Central memory CD4-positive, alpha-beta T cell (primary cell): ENCODE measurements at places on chromosomes 16 and 17.

DNA sequence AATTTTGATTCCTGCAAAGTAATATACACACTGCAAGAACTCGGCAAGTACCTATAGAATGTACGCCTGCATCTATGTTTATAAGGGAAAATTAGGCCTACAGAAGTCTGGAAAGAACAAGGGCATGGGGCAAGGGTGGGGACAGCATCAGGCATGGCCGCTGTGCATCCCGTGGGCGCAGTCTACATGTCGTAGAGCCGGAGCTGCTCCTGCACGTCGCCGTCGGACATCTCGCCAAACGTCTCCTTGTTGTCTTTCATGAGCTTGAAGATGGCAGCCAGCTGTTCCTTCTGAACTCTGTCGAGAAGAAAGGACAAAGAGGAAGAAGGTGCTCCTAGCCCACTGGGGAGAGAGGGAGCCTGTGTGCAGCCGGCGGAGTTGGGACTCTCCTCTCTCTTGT lies 33.4 kb downstream of the MXRA7 start:
- no peak for DNase-seq

DNA sequence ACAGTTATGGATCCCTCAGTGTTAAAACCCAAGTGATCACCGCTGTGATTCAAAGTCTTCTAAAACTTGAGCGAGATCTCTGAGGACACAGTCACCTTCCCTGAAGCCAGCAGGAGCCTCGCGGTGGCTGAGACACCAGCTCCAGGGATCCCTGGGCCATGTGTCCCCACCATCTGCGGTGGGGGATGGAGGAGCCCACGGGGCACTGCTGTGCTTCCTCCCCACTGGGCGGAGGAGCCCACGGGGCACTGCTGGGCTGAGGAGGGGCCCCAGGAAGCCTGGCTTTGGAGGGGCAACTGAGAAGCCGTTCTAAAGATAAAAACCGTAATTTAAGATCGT lies 65.7 kb upstream of the METRNL start:
- DNase-seq, result no peak

GRCh38 chr16:17773698-17774101 lies 302.9 kb upstream of the XYLT1 start:
- no peak for DNase-seq

GRCh38 chr17:48553826-48554225 lies 8.9 kb upstream of the HOXB2 start:
- DNase-seq, result no peak

DNA sequence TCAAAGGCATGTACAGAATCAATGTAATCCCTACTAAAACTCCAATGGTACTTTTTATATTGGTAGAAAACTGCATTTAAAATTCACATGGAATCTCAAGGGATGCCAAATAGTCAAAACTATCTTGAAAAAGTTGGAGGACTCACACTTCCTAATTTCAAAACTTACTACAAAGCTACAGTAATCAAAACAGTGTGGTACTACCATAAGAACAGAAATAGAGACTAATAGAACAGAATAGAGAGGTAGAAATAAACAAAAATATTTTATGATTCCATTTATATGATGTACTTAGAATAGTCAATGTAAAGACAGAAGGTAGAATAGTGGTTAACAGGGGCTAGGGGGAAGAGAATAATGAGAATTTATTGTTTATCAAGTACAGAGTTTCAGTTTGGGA lies 8.8 kb downstream of the TRIM37 start:
- DNase-seq, result no peak

GRCh38 chr16:78137179-78137578 lies 37.7 kb downstream of the WWOX start:
- DNase-seq, result no peak

GRCh38 chr16:31474173-31474714 lies 2.3 kb downstream of the TGFB1I1 start:
- no peak for DNase-seq

GRCh38 chr17:66373944-66374817 lies 71.8 kb downstream of the PRKCA start:
- peak; percentile 72 for DNase-seq

- no peak for DNase-seq
Observed at GRCh38 chr16:86205521-86206245, 304.6 kb upstream of the FOXF1 start.

GRCh38 chr17:4958102-4958501 lies 7.2 kb downstream of the ENO3 start:
- no peak for DNase-seq

DNA sequence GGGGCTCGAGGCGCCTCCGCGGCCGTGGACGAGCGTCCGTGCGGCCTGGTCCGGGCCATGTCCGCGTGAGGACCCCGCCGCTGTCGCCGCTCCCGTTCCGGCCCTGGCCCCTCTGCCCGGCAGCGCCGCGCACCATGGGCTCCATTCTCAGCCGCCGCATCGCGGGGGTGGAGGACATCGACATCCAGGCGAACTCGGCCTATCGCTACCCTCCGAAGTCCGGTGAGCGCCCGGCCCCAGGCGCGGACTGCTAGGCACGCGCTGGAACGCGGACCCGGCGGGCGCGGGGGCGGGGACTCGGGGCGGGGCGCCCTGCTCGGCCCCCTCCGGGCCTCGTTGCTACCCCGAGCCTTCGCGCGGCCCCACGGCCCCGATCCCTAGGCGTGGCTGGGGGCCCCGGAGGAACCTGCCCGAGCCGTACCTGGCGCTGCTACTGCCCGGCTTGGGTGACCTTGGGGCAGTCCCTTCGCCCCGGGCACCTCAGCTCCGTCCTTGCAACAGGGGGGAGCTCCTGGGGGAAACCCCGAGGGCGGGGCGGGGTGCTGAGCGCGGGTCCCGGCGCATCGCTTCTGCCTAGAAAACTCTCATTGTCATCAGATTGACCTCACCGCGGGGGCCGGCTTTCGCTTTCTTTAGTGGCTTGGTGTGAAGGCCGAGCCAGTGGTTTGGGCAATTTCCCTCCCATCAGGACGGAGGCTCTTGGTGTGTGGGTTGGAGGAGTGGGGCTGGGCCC lies 367 bp downstream of the MGRN1 start:
- peak; percentile 51 for DNase-seq

GRCh38 chr17:82917699-82918345 lies 78.0 kb upstream of the ZNF750 start:
- DNase-seq, result peak; percentile 14

GRCh38 chr16:66918803-66919568 lies at the start of gene CDH16:
Gene CDH16 (minus strand): TSS chr16:66918885. CDS start chr16:66918065, 820 bp downstream.
- DNase-seq, result no peak

- DNase-seq, result no peak
Observed at GRCh38 chr16:57824888-57825287, 22.6 kb upstream of the KIFC3 start.

GRCh38 chr16:27515874-27516353 lies 33.8 kb downstream of the GTF3C1 start:
- no peak for DNase-seq

GRCh38 chr17:58421711-58422110 lies 4.4 kb upstream of the RNF43 start:
- DNase-seq, result no peak

GRCh38 chr16:46954562-46954961 lies 18.9 kb downstream of the DNAJA2 start:
- DNase-seq, result no peak

GRCh38 chr16:5506021-5506420 lies 408.4 kb upstream of the EEF2KMT start:
- DNase-seq, result no peak

DNA sequence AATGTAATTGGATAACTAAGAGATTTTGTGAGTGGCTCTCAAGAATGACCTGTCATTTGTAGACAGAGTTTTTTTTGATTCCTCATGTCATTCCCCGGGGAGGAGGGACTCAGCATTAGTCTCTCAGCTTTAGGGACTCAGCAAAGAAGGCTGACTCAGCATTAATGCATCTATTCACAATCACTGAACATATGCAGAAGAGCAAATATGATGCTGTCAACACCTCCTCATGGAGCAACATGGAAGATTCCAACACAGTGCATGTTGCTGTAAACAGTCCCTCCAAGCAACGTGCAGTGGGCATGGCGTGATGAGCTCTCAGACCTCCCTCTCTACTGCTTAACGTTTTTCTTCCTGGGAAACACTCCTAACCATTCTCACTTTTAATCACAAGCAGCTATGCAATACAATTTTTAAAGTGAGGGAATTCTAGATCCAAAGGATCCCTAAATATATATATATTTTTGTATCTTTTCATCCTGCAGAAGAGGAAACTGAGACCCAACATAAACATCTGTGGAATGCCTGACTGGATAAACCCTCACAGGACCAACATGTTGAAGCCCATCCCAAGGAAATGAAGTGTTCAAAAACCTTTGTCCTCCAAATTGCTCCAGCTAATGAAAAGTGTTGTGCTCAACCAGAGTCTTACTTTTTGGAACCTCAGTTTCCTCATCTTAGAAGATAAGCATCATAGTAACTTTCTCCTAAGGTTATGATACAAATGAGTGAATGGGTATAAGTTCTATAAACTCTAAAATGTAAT lies 38.9 kb downstream of the TMEM100 start:
- no peak for DNase-seq

DNA sequence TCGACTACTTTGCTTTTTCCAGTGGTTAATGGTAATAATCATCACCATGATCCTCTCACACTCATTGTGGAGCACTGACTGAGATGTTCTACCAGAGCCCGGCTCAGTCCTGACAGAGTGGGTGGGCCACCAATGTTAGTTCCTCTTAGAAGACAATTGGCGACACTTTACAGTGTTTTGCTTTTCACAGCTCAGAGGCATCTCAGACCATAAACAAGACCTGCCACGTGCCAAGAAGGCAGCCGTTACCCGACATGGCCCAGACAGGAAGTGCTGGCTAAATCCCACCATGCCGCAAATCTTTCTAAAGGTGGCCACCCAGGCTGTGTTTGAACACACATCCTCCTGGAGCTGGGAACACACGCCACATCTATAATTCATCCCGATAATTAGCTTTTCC lies 103.7 kb downstream of the XYLT1 start:
- DNase-seq, result no peak

- no peak for DNase-seq
Observed at GRCh38 chr17:42754782-42755181, 6.2 kb upstream of the RAMP2 start.

- DNase-seq, result no peak
Observed at GRCh38 chr17:42673885-42674754, 2.7 kb downstream of the PLEKHH3 start.

GRCh38 chr16:50425648-50426047 lies 56.9 kb upstream of the BRD7 start:
- no peak for DNase-seq

GRCh38 chr17:49545007-49545660 lies 30.5 kb upstream of the NXPH3 start:
- DNase-seq, result no peak

GRCh38 chr17:62321451-62321850 lies 58.9 kb upstream of the EFCAB3 start:
- DNase-seq, result no peak

GRCh38 chr16:30551781-30552180 lies 6.4 kb downstream of the ZNF764 start:
- peak; percentile 89 for DNase-seq

GRCh38 chr16:75079346-75079926 lies 37.1 kb downstream of the LDHD start:
- DNase-seq, result no peak

DNA sequence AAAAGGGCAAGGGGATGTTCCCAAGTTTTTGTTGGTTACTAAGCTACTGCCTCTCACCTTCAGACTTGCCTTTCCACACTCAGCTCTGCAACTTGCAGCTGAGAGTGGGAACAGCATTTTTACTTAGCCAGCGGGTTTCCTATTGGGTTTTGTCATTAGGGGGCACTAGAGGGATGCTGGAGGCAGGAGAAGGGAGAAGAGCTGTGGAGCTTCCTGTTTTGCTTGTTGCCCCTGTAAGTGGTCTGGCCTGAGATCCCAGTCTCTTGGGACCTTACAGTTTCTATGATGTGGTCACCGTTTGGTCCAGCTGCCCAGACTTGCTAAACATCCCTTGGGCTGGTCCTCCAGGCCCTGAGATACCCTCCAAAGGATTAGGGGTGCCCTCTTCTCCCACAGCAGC lies 209.6 kb upstream of the NLRP1 start:
- DNase-seq, result no peak

- no peak for DNase-seq
Observed at GRCh38 chr16:80129791-80130190, 411.0 kb upstream of the DYNLRB2 start.

DNA sequence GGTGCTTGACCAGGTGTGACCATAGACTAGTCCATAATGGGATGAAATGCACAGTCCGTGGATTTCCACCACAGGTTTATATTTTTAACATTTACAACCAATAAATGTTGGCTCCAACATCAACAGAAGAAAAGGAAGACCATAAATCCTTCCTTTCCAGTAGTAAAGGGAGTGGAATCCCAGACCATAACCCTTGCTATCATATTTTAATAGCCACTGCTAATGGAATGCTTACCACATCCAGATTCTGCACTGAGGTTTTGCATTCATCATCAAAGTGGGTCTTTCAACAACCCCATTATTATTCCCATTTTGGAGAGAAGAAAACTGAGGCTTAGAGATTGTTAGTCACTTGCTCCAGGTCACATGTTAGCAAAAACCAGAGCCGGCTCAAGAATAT lies 106.7 kb downstream of the FOXL1 start:
- no peak for DNase-seq

GRCh38 chr17:51238255-51238887 lies 21.5 kb downstream of the MBTD1 start:
- no peak for DNase-seq

- DNase-seq, result no peak
Observed at GRCh38 chr17:36094746-36095145, 4.8 kb upstream of the CCL3 start.

DNA sequence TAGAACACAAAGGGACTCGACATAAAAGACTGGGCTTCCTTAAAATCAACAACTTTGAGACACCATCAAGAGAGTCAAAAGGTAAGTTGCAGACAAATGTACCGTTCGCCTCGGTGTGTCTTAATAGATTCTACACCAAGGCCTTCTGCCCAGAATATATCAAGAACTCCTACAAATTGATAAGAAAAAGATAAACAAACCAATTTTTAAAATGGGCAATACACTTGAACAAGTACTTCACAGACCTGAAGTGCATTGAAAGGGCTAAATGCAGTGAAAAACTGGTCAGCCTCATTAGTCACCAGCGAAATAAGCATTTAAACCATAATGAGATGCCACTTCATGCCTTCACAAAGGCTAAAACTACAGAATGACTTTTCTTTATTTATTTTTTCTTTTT lies 20.4 kb upstream of the BAHCC1 start:
- DNase-seq, result no peak

DNA sequence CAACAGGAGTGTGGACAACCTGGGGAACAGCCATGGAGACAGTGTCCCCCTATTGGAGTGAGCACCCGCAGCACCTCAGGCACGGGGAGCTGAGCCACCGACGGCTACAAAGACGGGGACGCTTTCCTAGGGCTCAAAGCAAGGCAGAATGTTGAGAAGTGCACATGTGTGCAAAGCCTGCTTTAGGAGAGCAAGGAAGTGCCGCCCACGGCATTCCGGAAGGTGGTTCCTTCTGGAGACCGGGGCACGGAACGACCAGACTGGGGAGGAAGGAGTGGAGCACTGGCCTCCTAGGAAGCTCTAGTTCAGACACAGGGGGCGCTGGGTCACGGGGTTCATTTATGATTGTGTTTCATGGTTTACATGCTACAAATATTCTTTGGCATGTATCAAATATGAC lies 52.2 kb downstream of the TBC1D16 start:
- DNase-seq, result no peak
